Tongue (tissue), 3 donors: ENCODE measurements at places on chromosomes 11 and 22. TPM values are rescaled to one million over a fixed set of nuclear protein-coding genes. Genes with fewer than 3 reads are reported as not detected.

- no peak for DNase-seq
These were observed 470.9 kb downstream of the ETS1 start for GRCh38 chr11:128116447-128116846.

The SLC22A8 gene
- total RNA-seq, result not detected

DNA sequence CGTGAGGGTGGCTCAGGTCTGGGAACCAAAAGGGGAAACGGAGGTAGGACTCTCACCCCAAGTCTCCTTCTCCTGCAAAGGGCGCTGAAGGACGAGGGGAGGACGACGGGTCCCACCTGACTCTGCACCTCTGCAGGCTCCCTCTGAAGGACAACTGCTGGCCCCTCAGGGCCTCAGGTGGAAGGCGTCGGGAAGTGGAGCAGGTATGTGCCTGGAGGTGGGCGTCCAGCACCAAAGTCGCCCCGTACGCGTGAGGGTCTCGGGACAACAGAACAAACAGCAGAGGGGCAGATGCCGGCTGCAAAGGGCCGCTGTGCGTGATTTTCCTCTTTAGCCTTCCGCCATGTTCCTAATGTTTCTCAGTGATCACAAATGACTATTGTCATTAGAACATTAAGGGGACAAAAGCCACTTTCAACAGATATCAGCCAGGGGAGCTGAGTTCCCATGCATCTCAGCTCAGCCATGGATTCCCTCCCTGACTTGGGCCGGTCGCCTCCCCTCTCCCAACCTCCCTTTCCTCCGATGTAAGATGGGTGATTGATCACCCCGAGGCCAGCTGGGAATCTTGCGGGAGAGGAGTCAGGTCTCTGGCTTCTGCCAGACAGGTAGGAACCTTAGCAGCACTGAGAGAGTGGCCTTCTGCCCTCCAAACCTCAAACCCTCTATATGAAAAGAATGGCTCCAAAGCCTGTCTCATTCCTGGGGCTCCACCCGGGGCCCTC lies 836 bp downstream of the SLC16A8 start:
- no peak for DNase-seq

DNA sequence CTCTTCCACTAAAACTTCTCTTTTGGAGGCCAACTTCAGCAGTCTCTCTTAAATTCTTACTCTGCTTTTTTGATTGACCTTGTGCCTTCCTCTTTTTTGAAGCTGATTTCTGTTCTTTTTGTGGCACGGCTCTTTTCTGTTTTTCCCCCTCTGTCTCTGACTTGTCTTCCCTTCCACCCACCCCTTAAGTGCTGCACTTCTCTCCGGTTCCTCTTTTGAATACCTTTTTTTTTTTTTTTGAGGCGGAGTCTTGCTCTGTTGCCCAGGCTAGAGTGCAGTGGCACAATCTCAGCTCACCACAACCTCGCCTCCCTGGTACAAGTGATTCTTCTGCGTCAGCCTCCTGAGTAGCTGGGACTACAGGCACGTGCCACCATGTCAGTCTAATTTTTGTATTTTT lies 211.9 kb downstream of the BLID start:
- DNase-seq, result no peak

The YPEL4 gene
- total RNA-seq, result 1.1 TPM
